NCI-H187 (cell line): ENCODE measurements at places on chromosomes 2 and 18.

DNA sequence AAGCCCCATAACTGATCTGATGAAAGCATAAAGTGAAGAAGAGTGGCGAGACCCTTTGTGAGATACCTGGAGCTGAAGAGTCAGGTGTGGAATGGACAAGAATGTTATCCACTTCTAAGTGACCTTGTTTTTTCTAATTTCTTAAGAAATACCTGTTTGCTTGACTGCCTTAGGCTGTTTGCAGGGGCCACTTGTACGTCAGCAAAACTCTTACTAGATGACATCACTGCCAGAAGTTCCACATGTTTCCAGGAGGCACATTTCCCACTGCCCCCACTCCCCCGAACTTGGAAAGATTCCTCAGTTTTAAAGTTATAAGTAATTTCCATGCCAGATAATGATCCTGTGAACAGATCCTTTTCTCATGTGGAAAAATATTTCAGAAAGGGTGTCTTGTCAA lies 8.0 kb downstream of the EPAS1 start:
- DNase-seq: no peak

GRCh38 chr2:49801898-49802450 lies 647.7 kb upstream of the FSHR start:
- no peak for DNase-seq

DNA sequence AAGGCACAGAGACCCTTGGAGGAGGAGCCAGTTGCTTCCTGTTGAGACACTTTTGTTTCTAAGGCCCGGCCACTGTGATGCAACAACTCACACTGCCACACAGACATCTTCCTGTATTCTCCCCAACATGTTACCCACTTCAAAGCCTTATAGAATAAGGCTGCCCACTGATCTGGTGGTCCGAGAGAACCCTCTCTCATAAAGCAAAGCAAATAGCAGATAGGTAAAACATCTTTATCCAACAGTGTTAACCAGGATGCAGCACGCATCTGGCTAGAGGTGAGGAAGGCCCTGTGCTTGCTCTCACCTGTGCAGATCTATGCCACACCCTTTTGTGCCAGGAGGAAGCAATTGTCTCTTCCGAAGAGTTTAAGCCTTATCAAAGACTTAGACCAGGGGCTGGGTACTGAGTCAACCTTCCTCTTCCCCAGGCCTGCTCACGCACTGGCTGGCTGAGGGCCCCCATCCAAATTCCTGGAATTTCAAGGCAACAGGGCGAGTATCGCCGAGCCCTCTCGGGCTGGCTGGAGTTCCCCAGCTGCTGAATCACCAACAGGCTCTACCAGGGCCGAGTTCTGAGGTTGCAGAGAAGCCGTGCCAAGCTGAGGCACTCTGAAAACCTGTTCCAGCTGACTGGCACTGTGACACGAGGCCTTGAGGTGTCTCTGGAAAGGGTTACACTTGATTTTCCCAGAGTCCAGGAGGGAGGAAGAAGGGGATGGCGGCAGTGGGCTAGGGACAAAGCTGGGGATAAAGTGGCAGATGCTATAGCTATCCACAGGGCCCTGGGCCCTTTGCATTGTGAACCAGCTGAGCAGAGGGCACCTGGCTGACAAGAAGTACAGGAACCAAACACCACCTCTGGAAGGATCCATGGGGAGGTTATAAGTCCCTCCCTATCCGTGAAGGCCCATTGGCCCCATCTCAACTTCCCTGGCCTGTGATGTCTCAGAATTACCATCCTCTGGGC lies 29.3 kb downstream of the TGFA start:
- no peak for DNase-seq

- no peak for DNase-seq
Observed at GRCh38 chr2:170997893-170998597, 69.0 kb downstream of the GORASP2 start.

DNA sequence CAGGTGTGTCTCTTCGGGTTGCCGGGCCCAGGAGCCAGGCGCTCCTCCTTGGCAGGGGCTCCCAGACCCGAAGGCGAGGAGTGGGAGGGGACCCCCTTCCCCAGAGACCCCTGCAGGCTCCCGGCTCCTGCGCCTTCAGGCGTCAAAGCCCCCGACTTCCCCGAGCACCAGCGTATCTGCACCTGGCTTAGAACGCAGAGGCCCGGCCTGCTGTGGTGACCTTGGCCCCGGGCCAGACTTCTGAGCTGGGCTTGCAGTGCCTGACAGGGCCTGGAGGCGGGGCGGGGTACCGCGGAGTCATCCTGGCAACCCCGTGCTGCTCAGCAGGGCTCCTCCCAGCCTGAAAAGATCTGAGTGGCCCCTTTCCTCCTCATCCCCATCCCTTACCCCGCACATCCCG lies 27.0 kb downstream of the SKA1 start:
- peak; percentile 8 for DNase-seq

GRCh38 chr2:187075199-187075635 lies 226.2 kb upstream of the ZSWIM2 start:
- DNase-seq: no peak

DNA sequence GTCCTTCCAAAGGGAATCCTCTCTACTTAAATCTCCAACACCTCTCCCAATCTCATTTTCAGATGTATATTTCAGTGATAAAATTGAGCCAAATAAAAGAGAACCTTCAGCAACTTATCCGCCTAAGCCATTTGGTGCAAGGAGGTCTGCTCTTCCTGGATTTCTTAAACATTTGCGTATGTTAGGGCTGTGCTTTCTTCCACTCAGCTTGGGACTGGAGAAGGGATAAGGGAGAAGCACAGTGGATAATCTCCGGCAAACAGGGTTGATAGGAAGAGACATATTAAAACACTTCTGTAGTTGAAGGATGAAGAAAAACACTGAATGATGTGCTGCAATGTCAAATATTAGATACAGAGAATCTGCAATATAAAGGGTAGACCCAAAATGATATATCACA lies 796.2 kb downstream of the KCNJ3 start:
- DNase-seq: no peak

DNA sequence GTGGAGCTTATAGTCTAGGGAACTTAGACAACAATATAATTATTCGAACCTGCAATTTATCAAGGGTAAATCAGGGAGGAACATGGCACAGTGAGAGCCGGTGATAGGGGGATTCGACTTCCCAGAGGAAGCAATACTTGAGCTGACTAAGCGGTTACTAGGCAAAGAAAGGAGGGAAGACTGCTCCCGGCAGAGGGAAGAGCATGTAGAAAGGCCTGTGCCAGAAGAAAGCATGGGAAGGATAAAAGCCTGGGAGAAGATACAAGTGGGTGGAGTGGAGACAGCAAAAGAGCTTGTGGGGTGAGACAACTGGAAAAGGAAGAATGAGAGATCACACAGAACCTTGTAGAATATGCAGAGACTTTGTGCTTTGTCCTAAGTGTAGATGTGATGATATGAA lies 93.3 kb downstream of the MARCHF4 start:
- no peak for DNase-seq
